ENCODE measurements at places on chromosomes 3 and 15. TPM values are rescaled to one million over a fixed set of nuclear protein-coding genes. Genes with fewer than 3 reads are reported as not detected.

XIRP1 gene
- under 0.01 TPM for total RNA-seq

SNX22 gene
- under 0.01 TPM for total RNA-seq

- no peaks in the 10 kb centered on the region for H3K27me3 ChIP-seq
- H3K27ac ChIP-seq = no peak overlapping the region
- peak; percentile 62 for DNase-seq
- H3K36me3 ChIP-seq = peaks cover 45% of the 10 kb centered on the region
- peaks cover 15% of the 10 kb centered on the region for H3K4me1 ChIP-seq
Observed at GRCh38 chr3:172323894-172324610, 124.2 kb downstream of the GHSR start.

DNA sequence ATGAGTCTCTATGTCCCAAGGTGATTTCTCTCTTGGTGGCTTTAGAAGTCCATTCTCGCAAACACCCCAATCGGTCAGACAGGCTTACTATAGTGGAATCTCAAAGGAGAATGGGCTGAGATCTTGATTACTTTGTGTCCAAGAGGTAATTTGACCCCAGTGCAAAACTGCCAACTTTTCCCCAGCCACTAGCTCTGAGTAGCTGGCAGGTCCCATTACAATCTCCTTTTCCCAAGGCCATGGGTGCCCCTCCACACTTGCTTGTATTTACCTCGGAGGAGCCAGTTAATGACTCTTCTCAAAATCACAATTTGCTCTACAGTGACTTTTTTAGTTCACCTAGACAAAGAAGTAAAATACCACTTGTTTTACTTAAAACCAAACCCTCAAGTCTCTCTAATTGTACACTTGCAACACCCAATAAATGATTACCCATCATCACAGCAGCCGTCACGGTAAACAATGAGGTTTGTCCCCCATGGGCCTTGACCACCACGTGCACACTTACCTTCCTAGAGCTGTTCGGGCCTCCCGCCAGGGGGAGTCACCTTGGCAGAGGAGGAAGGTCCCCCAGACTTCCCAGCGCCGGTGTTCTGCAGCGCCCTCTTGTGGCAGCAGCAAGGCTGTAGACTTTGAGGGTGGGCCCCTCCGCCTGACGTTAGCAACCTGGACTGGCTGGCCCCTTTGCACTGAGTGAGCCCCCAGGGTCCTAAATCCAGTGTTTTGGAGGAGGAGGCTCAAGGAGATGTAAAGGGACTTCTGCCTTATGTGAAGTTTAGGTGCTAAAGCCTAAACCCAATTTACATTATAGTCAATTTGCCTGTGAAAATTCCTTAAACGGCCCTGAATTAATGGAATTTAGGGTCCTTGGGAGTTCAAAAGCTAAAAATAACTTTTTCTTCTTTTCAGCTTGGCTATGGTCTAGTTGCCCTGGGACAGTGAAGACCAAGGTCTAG lies 18.7 kb upstream of the HDAC11 start:
- no peaks in the 10 kb centered on the region for H3K4me1 ChIP-seq
- H3K4me3 ChIP-seq = no peak overlapping the region
- H3K27me3 ChIP-seq = peaks cover 28% of the 10 kb centered on the region
- H3K36me3 ChIP-seq = no peaks in the 10 kb centered on the region
- H3K27ac ChIP-seq = no peak overlapping the region

DNA sequence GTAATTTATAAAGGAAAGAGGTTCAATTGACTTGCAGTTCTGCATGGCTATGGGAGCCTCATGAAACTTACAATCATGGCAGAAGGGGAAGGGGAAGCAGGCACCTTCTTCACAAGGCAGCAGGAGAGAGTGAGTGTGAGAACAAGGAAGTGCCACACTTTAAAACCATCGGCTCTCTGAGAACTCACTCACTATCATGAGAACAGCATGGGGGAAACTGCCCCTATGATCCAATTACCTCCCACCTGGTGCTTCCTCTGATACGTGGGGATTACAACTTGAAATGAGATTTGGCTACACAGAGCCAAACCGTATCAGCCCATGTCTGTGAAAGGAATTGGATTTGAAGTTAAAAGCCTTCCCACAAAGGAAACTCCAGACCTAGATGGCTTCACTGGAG lies 39.1 kb downstream of the TKT start:
- H3K4me1 ChIP-seq = no peaks in the 10 kb centered on the region
- H3K27ac ChIP-seq = no peak overlapping the region
- H3K4me3 ChIP-seq = no peak overlapping the region
- DNase-seq = no peak
- no peaks in the 10 kb centered on the region for H3K36me3 ChIP-seq
